ENCODE measurements at places on chromosomes 7 and 10.
A peak's percentile ranks its signal among the peaks of the same experiment; 100 is the strongest.

- H3K36me3 ChIP-seq, result no peaks in the 10 kb centered on the region
- H3K27ac ChIP-seq, result no peak overlapping the region
- no peak overlapping the region for H3K4me3 ChIP-seq
- H3K4me1 ChIP-seq, result no peaks in the 10 kb centered on the region
These were observed 89.7 kb upstream of the STEAP4 start for GRCh38 chr7:88396295-88396947.

DNA sequence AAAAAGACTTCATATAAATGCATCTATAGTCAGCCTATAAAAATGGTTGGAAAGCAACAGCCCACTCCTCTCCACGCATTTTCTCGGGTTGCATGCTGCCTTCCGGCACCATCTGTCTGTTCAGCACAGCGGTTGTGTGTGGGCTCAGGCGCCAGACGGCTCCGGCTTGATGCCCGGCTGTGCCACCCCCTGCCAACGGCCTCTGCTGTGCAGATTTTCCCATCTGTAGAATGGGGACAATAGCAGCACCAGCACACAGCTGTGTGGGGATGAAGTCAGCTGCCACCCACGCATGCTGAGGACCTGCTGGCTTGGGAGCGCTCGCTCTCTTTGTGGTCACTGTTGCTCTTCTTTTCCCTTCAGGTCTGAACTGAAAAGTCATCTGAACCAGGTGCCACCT lies 19.5 kb downstream of the PRKAG2 start:
- DNase-seq, result no peak
- no peaks in the 10 kb centered on the region for H3K27me3 ChIP-seq
- H3K36me3 ChIP-seq, result no peaks in the 10 kb centered on the region
- H3K27ac ChIP-seq, result no peak overlapping the region

DNA sequence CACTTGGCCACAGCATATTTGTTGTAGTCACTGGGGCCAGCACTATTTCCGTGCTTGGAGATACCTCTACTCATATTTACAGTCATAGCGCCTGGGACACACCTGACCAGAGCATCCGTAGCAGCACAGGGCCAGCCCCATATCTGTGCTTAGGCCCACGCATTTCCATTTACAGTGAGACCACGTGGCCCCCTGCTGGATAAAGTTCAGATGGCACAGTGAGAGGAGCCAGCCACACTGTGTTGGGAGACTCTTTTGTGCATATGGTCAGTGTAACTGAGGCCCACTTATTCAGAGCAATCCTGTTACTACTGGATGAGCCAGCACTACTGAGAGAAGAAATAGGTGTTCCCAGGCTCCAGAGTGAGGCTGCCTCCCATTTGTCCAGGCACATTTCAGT lies 455.3 kb downstream of the REEP3 start:
- H3K36me3 ChIP-seq, result no peaks in the 10 kb centered on the region
- H3K4me3 ChIP-seq, result no peak overlapping the region
- peak; percentile 62 for DNase-seq
- no peak overlapping the region for H3K27ac ChIP-seq
- H3K4me1 ChIP-seq, result no peaks in the 10 kb centered on the region

GRCh38 chr7:102983602-102984001 lies 70.8 kb downstream of the LRRC17 start:
- H3K4me3 ChIP-seq, result no peak overlapping the region
- no peak for DNase-seq
- H3K4me1 ChIP-seq, result no peaks in the 10 kb centered on the region
- H3K36me3 ChIP-seq, result no peaks in the 10 kb centered on the region

DNA sequence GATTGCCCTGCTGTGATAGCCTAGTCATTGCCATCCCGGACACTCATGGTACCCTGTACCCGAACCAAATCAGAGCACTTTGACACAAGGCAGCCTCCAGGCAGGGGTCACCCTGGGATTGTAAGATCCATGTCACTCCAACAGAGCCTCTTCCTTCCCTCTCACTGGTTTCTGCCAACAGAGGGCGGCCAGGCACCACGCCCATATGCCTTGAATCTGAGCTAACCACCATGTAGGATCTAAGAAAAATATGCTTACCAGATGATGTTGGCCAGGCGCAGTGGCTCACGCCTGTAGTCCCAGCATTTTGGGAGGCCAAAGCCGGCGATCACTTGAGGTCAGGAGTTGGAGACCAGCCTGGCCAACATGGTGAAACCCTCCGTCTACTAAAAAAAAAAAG lies 389.2 kb upstream of the KLF6 start:
- H3K36me3 ChIP-seq, result no peaks in the 10 kb centered on the region
- H3K4me3 ChIP-seq, result no peak overlapping the region
- no peaks in the 10 kb centered on the region for H3K27me3 ChIP-seq
- no peak overlapping the region for H3K27ac ChIP-seq

- H3K27ac ChIP-seq, result no peak overlapping the region
- H3K4me1 ChIP-seq, result no peaks in the 10 kb centered on the region
- no peak overlapping the region for H3K4me3 ChIP-seq
- peak; percentile 3 for DNase-seq
These were observed 51.3 kb upstream of the STEAP4 start for GRCh38 chr7:88357781-88358525.

DNA sequence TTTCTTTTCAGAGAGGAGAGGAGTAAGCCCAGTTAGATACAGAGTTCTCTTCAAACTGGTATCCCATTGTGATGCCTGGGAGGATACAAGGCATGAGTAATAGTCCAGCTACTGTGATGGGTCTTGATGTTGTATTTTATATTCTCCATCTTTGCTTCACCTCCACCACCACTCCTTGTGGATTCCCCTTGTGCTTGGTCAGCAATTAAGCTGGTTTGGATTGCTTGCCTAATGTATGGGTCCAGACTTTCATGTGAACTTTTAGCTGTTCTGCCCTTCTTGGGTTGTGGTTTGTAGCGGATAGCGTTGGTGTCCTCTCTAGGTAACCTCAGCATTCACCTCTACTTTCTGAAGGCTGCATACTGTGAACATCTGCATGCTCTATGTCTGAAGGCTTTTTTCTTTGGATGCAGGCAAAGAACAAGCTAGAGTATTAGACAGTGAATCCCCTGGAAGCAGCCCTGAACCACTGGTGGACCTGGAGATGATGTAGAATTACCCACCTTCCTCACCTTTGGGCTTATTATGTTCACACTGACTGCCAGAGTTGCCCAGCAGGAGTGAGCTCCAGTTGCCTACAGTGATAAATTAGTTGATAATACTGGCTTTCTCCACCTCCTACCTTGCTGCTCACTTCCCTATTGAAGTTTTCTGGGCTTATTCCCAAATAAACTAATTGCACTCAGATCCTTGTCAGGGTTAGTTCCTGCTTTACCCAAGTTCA lies 126.5 kb upstream of the MTPN start:
- H3K4me3 ChIP-seq, result no peak overlapping the region
- no peaks in the 10 kb centered on the region for H3K36me3 ChIP-seq
- no peaks in the 10 kb centered on the region for H3K4me1 ChIP-seq
- H3K27me3 ChIP-seq, result no peaks in the 10 kb centered on the region

DNA sequence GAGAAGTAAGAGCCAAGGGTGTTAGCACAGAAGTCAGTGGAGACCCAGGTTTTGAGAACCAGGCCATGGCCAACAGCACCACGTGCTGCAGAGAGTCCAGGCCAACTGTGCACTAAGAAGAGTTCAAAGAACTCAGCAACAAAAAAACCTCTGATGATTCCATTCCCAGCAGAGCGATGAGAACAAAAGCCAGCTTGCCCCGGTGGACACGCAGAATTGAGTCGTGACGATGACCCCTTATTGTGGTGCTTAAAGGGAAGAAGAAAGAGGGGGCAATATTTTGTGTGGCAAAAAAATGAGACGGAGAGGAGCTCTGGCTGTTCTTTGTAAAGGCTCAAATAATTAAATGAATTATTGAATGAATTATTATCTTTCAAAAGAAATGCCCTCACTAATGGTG lies 468.3 kb upstream of the AUTS2 start:
- H3K4me3 ChIP-seq, result no peak overlapping the region
- H3K27me3 ChIP-seq, result no peaks in the 10 kb centered on the region
- no peak overlapping the region for H3K27ac ChIP-seq
- no peak for DNase-seq

- H3K36me3 ChIP-seq, result no peaks in the 10 kb centered on the region
- no peaks in the 10 kb centered on the region for H3K27me3 ChIP-seq
- H3K27ac ChIP-seq, result no peak overlapping the region
- no peaks in the 10 kb centered on the region for H3K4me1 ChIP-seq
- DNase-seq, result peak; percentile 37
These were observed 57.4 kb upstream of the INHBA start for GRCh38 chr7:41760293-41760692.

DNA sequence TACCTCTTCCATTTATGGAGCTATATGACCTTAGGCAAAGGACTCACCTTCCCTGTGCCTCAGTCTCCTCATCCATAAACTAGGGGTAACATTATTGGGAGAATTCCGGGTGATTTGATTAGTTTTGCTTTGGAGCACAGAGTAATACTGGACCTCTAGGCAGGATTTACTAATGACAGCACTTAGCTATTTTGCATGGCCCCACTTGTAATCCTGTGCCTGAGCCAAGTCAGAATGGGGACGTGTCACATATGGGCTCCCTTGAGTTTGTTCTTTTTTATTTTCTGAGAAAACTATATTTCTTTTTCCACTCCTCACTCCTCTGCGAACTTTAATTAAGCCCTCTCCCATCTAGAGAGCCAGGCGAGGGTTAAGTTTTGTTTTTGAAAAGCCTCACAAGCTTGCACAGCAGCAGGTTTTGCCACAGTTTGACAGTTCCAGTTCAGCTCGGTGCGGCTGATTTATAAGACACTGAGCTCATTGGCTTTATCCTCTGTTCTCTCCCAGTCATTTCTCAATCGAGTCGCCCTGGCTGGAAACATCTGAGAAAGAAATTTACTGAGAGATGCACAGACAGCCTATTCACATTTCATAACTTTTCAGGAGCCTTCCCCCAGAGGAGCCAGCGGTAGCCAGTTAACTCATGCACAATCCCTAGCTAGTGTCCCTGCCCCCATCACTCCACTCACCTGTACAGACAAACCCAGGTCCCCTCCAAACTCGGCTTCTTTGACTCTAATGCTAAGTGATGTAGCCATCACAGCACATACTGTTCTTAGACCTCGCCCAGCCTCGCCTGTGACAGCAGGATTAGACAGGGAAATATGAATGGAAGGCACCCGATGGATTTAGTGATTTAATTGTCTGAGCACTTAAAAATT lies 441.9 kb upstream of the NPVF start:
- H3K27ac ChIP-seq, result no peak overlapping the region
- H3K4me3 ChIP-seq, result no peak overlapping the region
- peaks cover 2% of the 10 kb centered on the region for H3K27me3 ChIP-seq
- peaks cover 3% of the 10 kb centered on the region for H3K4me1 ChIP-seq

GRCh38 chr10:71641449-71641848 lies 78.1 kb downstream of the C10orf105 start:
- no peaks in the 10 kb centered on the region for H3K36me3 ChIP-seq
- H3K4me3 ChIP-seq, result no peak overlapping the region
- DNase-seq, result no peak

DNA sequence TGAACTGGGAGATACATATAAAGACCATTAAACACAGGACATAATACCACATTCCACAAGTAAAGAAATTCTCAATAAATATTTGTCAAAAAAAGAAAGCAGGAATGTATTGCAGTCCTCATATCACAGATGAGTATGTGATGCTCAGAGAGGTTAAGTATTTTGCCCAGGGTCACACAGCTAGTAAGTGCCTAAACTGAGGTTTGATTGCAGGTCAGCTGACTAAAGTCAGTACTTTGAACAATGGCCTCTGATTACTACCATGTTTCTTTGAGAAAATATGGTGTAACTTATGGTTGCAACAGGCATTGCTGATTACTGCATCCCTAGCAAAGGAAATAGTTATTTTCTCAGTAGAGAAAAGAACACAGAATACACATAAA lies 267.1 kb downstream of the ELMO1 start:
- H3K27ac ChIP-seq, result no peak overlapping the region
- no peak for DNase-seq
- H3K27me3 ChIP-seq, result peaks cover 8% of the 10 kb centered on the region
- no peak overlapping the region for H3K4me3 ChIP-seq
- no peaks in the 10 kb centered on the region for H3K36me3 ChIP-seq

GRCh38 chr7:94906065-94906851 lies 1.1 kb upstream of the PPP1R9A start:
- H3K27ac ChIP-seq, result no peak overlapping the region
- no peaks in the 10 kb centered on the region for H3K27me3 ChIP-seq
- peaks cover 6% of the 10 kb centered on the region for H3K4me1 ChIP-seq
- H3K4me3 ChIP-seq, result no peak overlapping the region
- no peaks in the 10 kb centered on the region for H3K36me3 ChIP-seq

DNA sequence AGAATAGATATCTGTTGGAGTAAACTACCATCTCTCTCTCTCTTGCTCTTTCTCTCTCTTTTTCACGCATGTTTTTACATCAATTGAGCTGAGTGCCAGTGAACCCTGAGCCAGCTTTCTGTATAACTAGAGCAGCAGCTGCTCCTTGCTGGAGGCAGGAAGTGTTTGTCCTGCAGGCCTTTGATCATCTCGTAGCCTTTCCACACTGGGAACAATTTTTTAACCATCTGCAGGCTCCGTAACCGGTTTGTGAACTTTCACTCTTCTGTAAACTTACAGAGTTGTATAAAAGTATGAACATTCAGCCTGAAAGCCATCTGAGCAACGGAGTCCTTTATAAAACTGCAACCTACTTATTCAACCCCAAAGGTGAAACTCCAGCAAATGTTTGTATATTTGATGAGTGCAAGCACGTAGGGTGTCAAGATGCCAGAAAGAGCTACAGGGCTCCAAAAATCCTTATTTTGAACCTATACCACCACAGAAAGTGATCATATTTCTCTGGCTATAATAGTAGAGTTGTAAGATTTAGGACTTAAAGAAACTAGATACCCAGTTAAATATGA lies 162.8 kb upstream of the NFE2L3 start:
- H3K4me1 ChIP-seq, result no peaks in the 10 kb centered on the region
- no peak overlapping the region for H3K27ac ChIP-seq
- no peaks in the 10 kb centered on the region for H3K36me3 ChIP-seq
- no peaks in the 10 kb centered on the region for H3K27me3 ChIP-seq
- no peak for DNase-seq

GRCh38 chr10:32795598-32796183 lies 162.3 kb downstream of the ITGB1 start:
- H3K4me3 ChIP-seq, result no peak overlapping the region
- H3K27me3 ChIP-seq, result no peaks in the 10 kb centered on the region
- DNase-seq, result peak; percentile 53
- no peak overlapping the region for H3K27ac ChIP-seq

- no peak for DNase-seq
- H3K4me3 ChIP-seq, result no peak overlapping the region
- no peak overlapping the region for H3K27ac ChIP-seq
- no peaks in the 10 kb centered on the region for H3K36me3 ChIP-seq
- no peaks in the 10 kb centered on the region for H3K27me3 ChIP-seq
These were observed 5.3 kb upstream of the KLF6 start for GRCh38 chr10:3790272-3790671.

All from A673 (cell line).